ENCODE measurements at places on chromosomes 1 and 21. TPM values are rescaled to one million over a fixed set of nuclear protein-coding genes. Genes with fewer than 3 reads are reported as not detected.

Gene CCDC190
- total RNA-seq, result under 0.01 TPM

Gene SELP
- 1.0 TPM for total RNA-seq

GRCh38 chr1:2934156-2934540 is 87.1 kb upstream of the ACTRT2 start:
- peaks cover 5% of the 10 kb centered on the region for H3K4me1 ChIP-seq
- H3K4me3 ChIP-seq, result no peak overlapping the region
- DNase-seq, result no peak
- H3K27me3 ChIP-seq, result no peaks in the 10 kb centered on the region

DNA sequence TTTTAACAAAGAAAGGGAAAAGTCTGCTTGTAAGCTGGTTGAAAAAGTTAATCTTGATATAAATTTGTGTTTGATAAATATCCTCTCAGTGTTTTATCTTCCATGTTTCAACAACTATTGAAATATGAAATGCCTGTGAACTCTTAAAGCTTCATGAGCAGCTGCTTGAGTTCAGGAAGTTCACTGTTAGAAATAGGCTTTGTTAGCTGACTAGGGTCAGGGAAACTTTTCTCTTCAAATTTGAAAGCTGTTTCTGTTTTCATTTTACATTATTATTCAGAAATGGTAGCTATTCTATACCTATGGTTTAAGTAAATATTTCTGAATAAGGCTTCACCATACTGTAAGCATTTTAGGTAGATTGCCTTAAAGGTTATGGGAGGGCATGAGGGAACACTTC is 191.7 kb downstream of the HS2ST1 start:
- DNase-seq, result no peak
- no peak overlapping the region for H3K4me3 ChIP-seq
- H3K4me1 ChIP-seq, result no peaks in the 10 kb centered on the region
- H3K27ac ChIP-seq, result no peak overlapping the region
- no peaks in the 10 kb centered on the region for H3K27me3 ChIP-seq

Gene RXFP4
- total RNA-seq, result not detected

Gene KCNK1
- 0.66 TPM for total RNA-seq

Gene BLACAT1
- total RNA-seq, result 0.05 TPM

- no peak for DNase-seq
- H3K4me1 ChIP-seq, result no peaks in the 10 kb centered on the region
- no peaks in the 10 kb centered on the region for H3K27me3 ChIP-seq
- H3K4me3 ChIP-seq, result no peak overlapping the region
These were observed 38.8 kb downstream of the HMGB4 start for GRCh38 chr1:33902486-33903209.

- DNase-seq, result no peak
- peaks cover 22% of the 10 kb centered on the region for H3K4me1 ChIP-seq
- H3K27ac ChIP-seq, result no peak overlapping the region
- peak overlapping the region; percentile 63 for H3K4me3 ChIP-seq
These were observed 1.7 kb downstream of the SPSB1 start for GRCh38 chr1:9294405-9294773.

Gene GPATCH3
- 10.4 TPM for total RNA-seq

GRCh38 chr1:58006421-58007046 is 540.0 kb downstream of the OMA1 start:
- H3K27ac ChIP-seq, result no peak overlapping the region
- H3K27me3 ChIP-seq, result no peaks in the 10 kb centered on the region
- no peak for DNase-seq
- no peaks in the 10 kb centered on the region for H3K36me3 ChIP-seq

- no peaks in the 10 kb centered on the region for H3K27me3 ChIP-seq
- DNase-seq, result no peak
- no peak overlapping the region for H3K27ac ChIP-seq
- no peak overlapping the region for H3K4me3 ChIP-seq
- no peaks in the 10 kb centered on the region for H3K36me3 ChIP-seq
These were observed 90.0 kb downstream of the VWA5B1 start for GRCh38 chr1:20380616-20381035.

Gene LCE6A
- total RNA-seq, result not detected

- H3K36me3 ChIP-seq, result no peaks in the 10 kb centered on the region
- H3K4me1 ChIP-seq, result no peaks in the 10 kb centered on the region
- DNase-seq, result no peak
- H3K27ac ChIP-seq, result no peak overlapping the region
These were observed 7.4 kb downstream of the CSF3R start for GRCh38 chr1:36475341-36475740.

- DNase-seq, result no peak
- no peaks in the 10 kb centered on the region for H3K36me3 ChIP-seq
- no peaks in the 10 kb centered on the region for H3K27me3 ChIP-seq
- H3K4me3 ChIP-seq, result no peak overlapping the region
- peaks cover 12% of the 10 kb centered on the region for H3K4me1 ChIP-seq
These were observed 33.2 kb upstream of the SAMD13 start for GRCh38 chr1:84268346-84268745.

- peak overlapping the region; percentile 84 for H3K4me3 ChIP-seq
- peak overlapping the region; percentile 100 for H3K27ac ChIP-seq
- peaks cover 4% of the 10 kb centered on the region for H3K36me3 ChIP-seq
- H3K4me1 ChIP-seq, result peaks cover 15% of the 10 kb centered on the region
These were observed 466 bp downstream of the VPS26C start for GRCh38 chr21:37266515-37267221.

DNA sequence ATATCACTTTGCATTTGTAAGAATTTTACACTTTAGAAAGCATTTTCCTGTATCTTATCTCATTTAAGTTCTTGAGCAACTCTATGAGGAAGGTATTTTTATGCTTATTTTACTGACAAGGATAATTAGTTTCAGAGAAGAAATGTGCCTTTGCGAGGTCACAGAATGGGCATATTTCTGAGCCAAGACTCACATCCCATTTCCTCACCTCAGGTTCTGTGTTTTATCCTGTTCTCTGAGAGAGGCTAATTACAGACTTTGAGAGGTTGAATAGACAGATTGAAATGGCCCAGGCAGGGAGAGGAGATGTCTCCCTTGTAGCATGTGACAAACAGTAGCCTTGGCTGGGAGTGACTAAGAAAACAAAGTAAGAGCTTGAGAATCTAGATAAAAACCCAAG is 39.1 kb upstream of the ZC3H11B start:
- no peaks in the 10 kb centered on the region for H3K4me1 ChIP-seq
- H3K27me3 ChIP-seq, result no peaks in the 10 kb centered on the region
- no peak for DNase-seq

Gene OR2T29
- total RNA-seq, result not detected

DNA sequence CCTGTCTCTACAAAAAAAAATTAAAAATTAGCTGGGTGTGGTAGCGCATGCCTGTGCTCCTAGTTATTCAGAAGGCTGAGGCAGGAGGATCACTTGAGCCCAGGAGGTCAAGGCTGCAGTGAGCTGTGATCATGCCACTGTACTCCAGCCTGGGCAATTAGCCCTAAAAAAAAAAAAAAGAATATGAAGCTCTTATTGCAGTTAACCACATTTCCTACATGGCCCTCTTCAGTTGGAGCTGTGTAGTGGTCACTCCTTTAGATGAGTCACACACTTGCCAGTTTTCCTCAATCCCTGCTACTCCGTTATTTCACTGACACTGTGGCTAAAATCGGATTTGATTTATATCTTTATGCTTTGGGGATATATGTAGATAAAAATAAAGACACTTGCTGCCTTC is 11.8 kb downstream of the NFYC start:
- no peaks in the 10 kb centered on the region for H3K27me3 ChIP-seq
- DNase-seq, result no peak
- no peaks in the 10 kb centered on the region for H3K36me3 ChIP-seq
- no peak overlapping the region for H3K4me3 ChIP-seq
- H3K4me1 ChIP-seq, result peaks cover 3% of the 10 kb centered on the region
- H3K27ac ChIP-seq, result no peak overlapping the region

- H3K4me1 ChIP-seq, result no peaks in the 10 kb centered on the region
- no peak overlapping the region for H3K27ac ChIP-seq
- DNase-seq, result peak; percentile 67
- H3K36me3 ChIP-seq, result no peaks in the 10 kb centered on the region
- H3K4me3 ChIP-seq, result no peak overlapping the region
- H3K27me3 ChIP-seq, result peaks cover 24% of the 10 kb centered on the region
These were observed 6.1 kb upstream of the EPHB2 start for GRCh38 chr1:22704440-22705067.

Gene SLC9C2
- total RNA-seq, result 0.09 TPM

DNA sequence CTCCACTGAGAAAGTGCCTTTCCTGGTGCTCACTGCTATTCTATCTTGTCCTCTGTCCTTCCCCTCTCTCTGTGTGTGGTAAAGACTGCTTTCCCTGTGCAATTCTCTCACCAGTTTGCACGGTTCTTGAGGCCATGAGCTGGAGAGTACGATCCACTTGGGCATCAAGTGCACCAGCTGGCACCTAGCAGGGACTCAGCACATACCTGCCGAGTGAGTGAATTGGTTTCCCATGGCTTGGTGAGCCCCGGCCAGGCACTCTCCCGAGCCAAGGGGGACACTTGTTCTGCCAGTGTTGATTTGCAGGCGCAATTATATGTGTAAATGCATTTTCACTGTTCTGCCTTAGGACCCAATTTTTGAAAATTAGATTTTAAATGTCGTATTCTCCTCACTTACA is 313.5 kb downstream of the DISC1 start:
- no peaks in the 10 kb centered on the region for H3K36me3 ChIP-seq
- no peak overlapping the region for H3K27ac ChIP-seq
- no peak for DNase-seq
- H3K4me1 ChIP-seq, result no peaks in the 10 kb centered on the region
- no peaks in the 10 kb centered on the region for H3K27me3 ChIP-seq

DNA sequence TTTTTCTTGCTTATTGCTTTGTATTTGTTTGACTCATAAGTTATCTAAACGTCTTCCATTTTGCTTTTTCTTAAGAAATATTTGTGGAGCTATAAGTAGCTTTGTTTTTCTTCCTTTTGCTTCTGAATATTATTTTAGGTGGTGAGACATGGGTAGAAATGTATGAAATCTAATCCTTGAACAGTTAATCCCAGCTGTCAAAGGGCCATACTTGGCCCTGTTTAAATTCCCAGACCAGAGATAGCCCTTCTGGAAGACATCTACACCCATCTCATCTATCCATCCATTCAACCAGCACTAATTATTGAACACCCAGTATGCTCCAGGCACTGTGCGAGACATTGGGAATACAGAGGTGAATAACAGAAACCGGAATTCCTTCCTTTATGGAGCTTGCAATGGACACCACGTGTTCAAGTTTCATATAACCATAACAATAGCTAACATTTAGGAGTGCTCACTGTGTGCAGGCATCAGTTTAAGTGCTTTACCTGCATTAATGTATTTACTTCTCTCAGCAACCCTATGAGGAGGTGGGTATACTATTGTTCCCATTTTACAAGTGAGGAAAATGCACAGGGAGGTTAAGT is 8.7 kb downstream of the TACSTD2 start:
- H3K36me3 ChIP-seq, result no peaks in the 10 kb centered on the region
- no peak for DNase-seq
- no peak overlapping the region for H3K27ac ChIP-seq
- H3K4me1 ChIP-seq, result no peaks in the 10 kb centered on the region
- no peak overlapping the region for H3K4me3 ChIP-seq

DNA sequence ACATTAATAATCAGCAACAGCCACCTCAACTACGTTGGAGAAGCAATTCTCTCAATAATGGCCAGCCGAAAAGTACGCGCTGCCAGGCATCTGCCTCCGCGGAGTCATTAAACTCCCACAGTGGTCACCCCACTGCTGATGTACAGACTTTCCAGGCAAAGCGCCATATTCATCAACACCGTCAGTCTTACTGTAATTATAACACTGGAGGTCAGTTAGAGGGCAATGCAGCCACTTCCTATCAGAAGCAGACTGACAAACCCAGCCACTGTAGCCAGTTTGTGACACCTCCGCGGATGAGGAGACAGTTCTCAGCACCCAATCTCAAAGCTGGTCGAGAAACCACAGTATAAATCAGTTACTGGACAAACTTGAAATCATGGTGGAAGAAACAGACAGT is 93.9 kb downstream of the KIF1B start:
- no peaks in the 10 kb centered on the region for H3K36me3 ChIP-seq
- no peaks in the 10 kb centered on the region for H3K27me3 ChIP-seq
- no peak overlapping the region for H3K4me3 ChIP-seq
- DNase-seq, result no peak
- no peak overlapping the region for H3K27ac ChIP-seq

DNA sequence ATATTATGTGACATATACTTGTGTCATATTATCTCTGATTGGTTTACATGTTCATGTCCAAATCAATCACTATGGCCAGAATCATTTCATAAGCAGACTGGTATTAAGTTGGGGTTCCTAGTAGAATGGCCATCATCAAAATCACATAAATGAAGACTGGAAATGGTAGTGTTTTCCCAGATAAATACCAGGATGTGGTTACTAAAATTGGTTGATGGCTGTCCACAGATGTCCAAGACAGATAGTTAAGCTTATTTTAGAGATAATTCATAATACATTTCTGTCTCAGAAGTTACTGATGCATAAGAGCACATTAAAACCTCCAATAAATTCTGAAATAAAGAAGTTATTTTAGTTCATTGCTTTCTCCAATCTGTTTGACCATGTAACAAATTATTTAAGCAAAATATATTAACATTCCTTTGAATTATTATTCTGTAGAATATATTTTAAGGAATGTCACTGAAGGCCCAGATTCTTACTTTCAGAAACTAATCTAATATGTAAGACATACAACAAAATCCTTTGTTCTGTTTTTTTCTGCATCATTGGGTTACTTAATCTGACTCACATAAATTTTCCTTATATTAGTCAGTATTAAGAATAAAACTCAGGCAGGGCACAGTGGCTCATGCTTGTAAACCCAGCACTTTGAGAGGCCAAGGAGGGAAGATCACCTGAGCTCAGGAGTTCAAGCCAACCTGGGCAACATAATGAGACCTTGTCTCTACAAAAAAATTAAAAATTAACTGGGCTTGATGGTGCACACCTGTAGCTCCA is 483.9 kb downstream of the PTPRC start:
- H3K27me3 ChIP-seq, result no peaks in the 10 kb centered on the region
- H3K27ac ChIP-seq, result no peak overlapping the region
- H3K4me1 ChIP-seq, result peaks cover 4% of the 10 kb centered on the region
- no peak for DNase-seq
- peaks cover 4% of the 10 kb centered on the region for H3K36me3 ChIP-seq

Gene MATN1
- total RNA-seq, result 0.14 TPM

DNA sequence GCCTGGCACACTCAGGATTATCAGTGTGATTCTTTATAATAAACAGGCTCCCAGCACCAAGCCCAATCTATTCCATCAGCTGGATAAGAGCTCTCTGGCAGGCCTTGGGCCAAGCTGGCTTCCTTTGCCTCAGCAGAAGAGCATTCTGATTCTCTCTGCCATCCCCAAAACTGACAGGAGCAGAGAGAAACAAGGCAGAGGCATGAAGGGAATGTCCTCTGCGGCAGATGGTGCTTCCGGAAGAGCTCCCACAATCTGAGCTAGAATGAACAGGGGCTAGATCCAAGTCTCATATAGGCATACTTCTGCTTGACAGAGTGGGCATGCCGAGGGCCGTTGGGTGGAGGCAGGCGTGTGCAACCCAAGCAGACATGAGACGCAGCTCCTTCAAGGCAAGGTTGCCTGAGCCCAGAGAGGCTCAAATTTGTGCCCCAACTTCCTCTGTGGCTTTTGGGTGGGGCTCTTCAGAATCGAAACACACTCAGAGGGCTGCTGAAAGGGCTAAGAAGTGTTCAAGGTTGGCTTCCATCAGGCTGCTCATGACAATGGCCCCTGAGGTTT is 4.0 kb downstream of the CAPN2 start:
- H3K27me3 ChIP-seq, result peaks cover 3% of the 10 kb centered on the region
- H3K4me1 ChIP-seq, result peaks cover 40% of the 10 kb centered on the region
- H3K36me3 ChIP-seq, result peaks cover 4% of the 10 kb centered on the region
- peak; percentile 36 for DNase-seq
- peak overlapping the region; percentile 5 for H3K27ac ChIP-seq

Data from thymus (tissue), 14 donors.